ENCODE measurements at places on chromosomes 7 and 10.

- no peak for DNase-seq
Measured at GRCh38 chr7:158186864-158187693, 400.5 kb downstream of the PTPRN2 start.

- no peak for DNase-seq
Measured at GRCh38 chr10:74585231-74586087, 240.9 kb upstream of the KAT6B start.

GRCh38 chr10:122122493-122122892 lies 133.5 kb downstream of the TACC2 start:
- no peak for DNase-seq

DNA sequence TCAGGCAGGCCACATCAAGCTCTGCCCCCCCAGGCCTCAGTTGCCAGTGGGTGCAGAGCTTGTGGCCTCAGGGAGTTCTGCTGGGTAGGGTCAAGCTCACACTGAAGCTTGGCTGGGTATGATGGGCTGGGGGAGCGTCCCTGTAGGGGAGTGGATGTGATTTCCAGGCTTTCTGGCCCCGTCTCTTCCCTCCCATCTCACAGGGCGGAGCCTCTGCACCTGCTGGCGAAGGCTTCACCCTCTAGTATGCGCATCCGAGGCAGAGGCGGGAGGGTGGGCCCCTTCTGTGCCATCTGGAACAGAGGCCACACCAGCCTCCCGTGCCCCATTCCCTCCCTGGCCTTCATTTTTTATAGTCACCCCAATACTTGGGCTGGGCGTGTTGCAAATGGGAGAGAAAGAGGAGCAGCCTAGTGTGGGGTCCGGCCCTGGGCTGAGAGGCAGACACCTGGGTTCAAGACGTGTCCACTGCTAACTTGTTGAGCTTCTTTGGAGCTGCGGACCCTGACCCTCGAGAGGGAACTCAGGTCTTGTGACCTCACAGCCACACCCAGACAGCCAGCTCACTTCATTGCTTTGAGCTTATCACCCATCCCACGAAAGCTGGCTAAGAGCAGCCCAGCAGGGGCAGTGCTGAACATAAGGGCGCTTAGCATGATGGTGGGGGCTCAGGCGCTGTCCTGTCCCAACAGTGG lies 2.3 kb downstream of the AQP1 start:
- no peak for DNase-seq

DNA sequence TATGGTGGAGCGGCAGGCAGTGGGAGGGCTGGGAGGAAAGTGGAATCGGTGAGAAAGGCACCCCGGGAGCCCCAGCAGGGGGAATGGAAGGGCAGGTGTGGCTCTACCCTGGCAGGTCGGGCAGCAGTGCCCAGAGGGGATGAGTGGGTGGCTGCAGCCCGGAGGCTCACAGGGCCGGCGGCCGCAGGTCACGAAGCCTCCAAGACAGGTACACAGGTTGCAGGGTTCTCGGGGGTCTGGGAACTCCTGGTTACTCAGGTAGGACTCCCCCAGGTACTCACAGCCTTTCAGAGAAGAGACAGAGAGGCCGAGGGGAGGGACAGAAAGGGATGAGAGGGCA lies 21.8 kb downstream of the KCP start:
- no peak for DNase-seq

- no peak for DNase-seq
Measured at GRCh38 chr7:11714205-11714604, 117.8 kb downstream of the THSD7A start.

DNA sequence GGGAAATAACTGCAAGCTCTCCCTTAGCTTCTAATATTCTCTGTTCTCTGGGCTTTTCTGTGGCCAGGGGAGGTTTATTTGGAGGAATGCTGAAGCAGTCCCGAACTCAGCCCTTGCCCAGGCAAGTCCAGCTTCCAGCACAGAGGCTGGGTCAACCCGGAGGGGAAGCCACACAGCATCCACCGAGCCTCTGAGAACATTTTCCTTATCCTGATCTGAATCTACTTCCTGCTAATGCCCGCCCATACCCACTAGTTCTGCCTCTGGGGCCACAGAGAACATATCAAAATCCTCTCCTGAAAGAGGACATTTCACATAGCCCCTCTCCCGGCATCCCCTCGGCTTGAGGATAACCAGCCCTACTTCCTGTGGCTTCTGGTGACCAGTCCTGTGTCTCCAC lies 31.1 kb downstream of the SH3PXD2A start:
- no peak for DNase-seq

GRCh38 chr7:155769701-155770100 lies 42.6 kb downstream of the SHH start:
- DNase-seq, result no peak

GRCh38 chr10:106338486-106338885 lies 826.0 kb downstream of the SORCS1 start:
- no peak for DNase-seq

DNA sequence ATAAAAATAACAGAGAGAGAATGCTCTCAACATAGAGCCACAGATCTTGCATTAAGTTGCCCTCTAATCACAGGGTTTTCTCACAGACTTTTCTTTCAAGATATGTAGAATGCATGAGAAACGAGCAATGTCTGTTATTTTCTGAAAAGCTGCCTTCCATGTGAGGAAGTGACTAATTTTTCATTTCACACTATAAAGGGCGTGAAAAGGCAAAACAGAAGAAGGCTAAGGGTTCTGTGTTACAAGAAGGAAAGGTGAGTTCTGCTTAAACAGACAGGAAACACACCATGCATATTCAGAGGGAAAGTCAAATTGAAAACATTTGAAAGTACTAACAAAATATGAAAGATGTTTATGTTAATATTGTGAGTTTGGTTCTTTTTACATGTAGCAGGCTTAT lies 189.2 kb downstream of the SEMA3D start:
- no peak for DNase-seq

DNA sequence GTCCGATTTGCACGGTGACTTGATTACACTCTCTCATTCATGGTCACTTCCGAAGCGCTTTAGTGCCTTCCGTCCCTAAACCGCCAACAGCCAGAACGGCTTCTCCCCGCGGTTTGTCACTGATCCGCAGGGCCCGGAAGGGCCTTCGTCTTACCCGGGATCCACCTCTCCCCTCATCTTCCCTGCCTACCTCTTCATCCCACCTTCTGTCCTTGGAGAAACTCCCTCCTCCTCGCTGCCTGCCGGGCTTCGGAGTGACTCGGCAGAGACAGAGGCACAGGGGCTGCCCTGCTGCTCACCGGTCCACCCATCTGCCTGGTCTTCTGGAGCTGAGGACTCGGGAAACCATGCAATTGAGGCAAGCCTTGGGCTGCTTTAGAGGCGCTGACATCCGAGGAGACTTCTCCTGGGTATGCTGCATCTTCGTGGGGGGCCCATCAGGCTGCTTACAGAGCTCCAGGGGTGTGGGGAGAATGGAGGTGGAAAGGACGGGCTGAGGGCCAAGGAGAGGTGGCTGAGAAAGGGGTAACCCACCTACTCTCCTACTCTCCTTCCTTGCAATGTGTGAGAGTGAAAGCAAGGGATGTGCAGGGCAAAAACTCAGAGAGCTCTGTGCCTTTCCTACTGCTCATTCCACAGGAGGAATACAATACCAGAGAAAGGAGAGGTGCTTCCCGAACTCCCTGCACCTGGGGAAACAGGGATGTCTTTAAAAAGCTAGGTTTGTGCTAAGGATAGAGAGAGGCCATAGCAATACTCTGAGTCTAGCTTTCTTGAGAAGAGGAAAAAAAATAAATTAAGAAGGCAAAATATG lies 1.0 kb upstream of the HOXA11 start:
- no peak for DNase-seq

DNA sequence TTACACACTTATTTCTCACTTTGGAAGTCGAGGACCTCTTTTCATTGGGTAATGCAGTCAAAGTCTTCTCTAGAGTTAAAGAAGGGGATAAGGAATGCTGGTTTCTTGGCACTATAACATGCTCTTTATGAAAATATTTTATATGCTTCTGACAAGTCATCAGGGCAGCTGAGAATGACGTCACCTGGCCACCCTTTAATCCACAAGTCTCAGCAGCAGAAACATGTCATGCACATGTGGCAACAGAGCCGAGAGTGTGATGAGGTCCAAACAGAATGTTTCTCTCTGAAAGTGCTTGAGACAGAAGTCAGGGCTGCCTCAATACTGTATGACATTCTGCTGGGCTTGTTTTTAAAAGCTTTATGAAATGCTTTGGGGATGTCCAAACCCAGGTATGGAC lies 63.5 kb upstream of the C10orf90 start:
- no peak for DNase-seq

DNA sequence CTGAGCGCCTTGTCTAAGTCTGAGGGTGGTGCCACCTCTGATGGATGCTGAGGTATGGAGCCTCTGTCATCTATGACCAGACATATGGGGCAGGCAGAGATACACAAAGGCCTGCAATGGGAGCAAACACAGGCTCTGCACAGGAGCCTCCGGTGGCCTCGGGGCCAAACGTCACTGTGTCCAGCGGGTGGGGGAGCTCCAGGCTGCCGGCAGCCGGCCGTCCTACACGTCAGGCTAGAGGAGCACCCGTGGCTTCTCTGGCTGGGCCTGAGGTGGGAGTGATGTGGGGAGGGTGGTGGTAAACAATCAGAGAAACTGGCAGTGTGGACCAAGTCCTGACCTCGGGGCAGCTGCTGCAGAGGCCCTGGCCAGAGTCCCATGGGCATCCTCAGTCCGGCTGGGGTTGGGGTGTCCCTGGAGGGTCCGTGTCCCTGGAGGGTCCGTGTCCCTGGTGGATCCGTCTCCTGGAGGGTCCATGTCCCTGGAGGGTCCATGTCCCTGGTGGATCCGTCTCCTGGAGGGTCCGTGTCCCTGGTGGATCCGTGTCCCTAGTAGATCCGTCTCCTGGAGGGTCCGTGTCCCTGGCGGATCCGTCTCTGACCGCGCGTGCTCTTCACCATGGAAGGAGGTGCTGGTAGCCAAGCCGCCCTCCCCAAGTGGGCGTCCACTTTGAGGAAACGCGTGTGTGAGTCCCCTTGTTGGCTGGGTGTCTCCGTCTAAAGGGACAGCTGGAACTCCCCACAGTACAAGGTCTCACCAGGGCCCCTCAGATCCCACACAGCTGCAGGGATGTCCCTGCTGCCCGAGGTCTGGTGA lies 24.2 kb upstream of the FAM20C start:
- DNase-seq, result no peak

DNA sequence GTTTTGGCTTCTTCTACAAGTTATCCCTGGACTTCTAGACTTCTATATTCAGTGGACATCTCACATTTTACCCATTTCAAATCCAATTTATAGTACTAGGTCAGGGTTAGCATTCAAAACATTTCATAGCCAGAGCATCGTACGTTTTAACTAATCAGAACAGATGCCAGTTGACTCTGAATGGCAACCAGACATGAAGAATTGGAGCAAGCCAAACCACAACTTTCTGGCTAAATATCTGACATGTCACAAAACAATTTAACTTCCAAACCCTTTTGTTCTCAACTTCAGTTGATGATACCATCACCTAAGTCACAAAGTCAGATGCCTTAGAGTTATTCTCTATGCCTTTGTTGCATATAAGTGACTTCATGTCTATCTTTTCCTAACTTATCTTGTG lies 1105.7 kb downstream of the XPNPEP1 start:
- no peak for DNase-seq

DNA sequence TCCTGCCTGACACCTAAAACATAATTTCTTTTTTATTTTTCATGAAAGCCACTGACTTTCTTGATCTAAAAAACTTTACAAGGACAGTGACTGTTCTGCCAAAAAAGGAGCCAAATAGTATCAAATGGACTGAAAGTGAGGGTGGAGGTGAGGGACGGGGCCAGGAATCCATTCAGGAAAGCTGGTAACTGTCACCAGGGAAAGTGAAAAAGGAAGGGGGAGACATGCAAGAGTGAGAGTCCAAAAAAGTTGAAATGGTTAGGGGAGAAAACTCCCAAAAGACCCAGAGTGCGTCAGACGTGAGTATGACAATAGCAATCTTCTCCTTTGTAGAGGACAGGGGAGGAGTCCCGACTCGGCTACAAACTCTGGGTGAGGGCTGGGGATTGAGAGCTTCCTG lies 2.9 kb upstream of the PRAP1 start:
- no peak for DNase-seq

GRCh38 chr7:138125119-138125518 lies 48.9 kb downstream of the AKR1D1 start:
- no peak for DNase-seq

- no peak for DNase-seq
Measured at GRCh38 chr7:129925416-129926002, 27.3 kb downstream of the UBE2H start.

DNA sequence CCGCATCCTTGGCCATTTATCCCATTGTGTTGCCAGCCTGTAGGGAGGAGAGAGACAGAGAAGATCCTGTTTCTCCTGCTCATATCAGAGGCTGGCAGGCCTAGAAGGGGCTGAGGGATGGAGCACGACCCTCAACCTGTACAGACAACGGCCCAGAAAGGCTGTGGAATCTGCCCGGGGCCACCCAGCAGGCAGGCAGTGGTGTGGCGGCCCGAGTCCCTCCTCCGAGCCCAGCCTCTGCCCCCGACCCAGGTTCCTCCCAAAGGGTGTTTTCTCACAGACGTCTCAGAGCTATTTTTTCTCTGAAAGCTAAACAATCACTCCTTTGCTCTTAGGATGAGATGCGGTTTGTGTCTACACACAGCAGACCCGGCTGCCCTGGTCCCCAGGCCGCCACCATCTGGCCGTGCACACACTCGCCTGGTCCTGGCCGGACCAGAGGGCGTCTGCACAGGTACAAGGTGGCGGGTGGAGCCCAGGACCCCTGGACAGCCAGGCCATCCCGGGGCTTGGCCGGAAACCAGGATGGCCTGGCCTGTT lies 69.3 kb downstream of the FOXL3 start:
- DNase-seq, result no peak

DNA sequence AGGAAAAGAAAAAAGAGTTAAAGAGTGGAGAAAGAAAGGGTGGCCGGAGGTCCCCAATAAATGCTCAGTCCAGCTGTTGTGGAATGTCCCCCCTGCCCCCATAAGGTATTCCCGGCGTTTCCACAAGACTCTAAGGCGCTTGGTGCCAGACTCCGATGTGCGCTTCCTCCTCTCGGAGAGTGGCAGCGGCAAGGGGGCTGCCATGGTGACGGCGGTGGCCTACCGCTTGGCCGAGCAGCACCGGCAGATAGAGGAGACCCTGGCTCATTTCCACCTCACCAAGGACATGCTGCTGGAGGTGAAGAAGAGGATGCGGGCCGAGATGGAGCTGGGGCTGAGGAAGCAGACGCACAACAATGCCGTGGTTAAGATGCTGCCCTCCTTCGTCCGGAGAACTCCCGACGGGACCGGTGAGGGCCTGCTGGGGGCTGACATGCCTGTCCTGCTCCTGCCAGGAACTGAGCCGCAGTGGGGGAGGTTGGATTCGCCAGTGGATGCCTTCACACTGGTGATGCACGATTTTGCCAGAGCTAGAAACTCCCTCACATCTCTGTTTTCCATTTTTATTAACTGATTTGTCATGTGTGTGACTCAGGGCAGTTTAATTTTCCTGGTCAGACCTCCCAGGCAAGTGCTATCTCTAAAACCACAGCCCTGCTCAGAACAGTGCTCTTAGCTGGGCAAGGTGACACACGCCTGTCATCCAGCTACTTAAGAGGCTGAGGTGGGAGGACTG lies 34.2 kb downstream of the TACR2 start:
- no peak for DNase-seq
